Glutamatergic neuron (in vitro differentiated cells): ENCODE measurements at places on chromosomes 11 and 22. TPM values are rescaled to one million over a fixed set of nuclear protein-coding genes. Genes with fewer than 3 reads are reported as not detected.
A peak's percentile ranks its signal among the peaks of the same experiment; 100 is the strongest.

DNA sequence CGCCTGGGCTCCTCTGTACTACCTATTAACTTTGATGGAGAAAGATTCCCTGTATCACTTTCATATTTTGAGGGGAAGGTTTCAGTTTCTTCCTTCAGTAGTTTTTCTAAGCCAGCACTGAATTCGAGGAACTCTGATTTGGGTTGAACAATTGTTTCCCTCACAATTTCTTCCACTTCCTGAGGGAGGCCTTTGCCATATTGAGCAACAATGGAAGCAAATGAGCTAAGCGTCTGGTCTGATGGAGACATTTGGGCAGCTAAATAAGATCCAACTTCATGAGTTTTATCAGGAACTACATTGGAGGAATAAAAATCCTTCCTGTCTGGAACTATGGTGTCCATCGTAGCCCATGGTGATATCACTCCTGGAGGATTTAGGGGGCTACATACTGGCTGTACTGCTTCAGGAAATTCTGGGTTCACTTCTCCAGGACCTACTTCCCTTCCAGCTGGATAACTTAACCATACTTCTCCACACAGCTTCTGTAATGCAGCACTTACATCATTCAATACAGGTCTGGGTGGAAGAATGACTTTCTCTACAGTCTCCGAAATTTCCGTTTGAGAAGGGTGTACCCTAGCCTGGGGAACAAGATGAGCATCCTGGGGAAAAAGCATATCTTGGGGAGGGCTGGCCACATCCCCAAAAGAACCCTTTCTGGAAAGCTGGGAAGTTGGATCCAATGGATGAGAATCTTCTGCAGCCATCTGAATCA lies 38.9 kb upstream of the CCDC89 start:
- H3K27me3 ChIP-seq: no peaks in the 10 kb centered on the region
- DNase-seq: no peak
- no peaks in the 10 kb centered on the region for H3K4me1 ChIP-seq
- no peak overlapping the region for H3K27ac ChIP-seq

Gene SYT13
- total RNA-seq: 7.5 TPM

DNA sequence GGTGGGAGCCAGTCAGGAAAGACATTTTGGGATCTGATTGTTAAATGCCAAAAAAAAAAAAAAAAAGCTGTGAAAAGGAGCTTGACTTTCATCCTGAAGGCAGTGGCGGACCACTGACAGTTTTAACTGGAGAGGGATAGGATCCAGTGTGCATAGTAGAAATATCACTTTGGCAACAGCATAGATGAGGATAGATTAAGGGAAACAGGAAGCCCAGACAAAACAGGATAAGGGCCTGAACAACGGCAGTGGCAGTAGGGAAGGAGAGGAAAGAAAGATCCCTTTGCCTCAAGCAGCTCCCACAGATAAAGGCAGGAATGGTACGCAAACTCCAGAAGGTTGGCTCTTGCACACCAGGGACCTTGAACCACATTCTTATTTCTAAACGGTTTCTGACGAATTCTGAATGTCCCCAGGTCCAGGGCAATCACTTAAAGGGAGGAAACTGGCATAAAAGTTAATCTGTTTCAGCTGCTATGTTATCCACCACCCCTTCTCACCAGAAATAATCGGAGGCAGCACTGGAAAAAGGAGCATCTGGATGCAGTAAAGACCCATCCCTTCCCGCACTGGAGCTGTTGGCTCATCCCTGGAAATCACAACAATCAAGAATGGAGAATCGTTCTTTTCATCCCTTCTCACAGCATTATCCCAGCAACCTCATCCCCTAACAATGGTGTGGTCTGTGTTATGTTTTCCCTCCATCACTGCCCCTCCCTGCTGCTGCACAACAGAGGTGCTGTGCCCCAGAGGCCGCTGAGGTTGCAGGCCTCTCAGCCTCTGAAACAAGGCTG lies 99.1 kb downstream of the GAB2 start:
- peak overlapping the region; percentile 85 for H3K27ac ChIP-seq
- DNase-seq: no peak
- H3K4me3 ChIP-seq: peak overlapping the region; percentile 50
- H3K27me3 ChIP-seq: peaks cover 3% of the 10 kb centered on the region

Gene GGTLC2
- total RNA-seq: not detected

- peak overlapping the region; percentile 90 for H3K4me3 ChIP-seq
- DNase-seq: no peak
- peak overlapping the region; percentile 92 for H3K27ac ChIP-seq
- H3K36me3 ChIP-seq: no peaks in the 10 kb centered on the region
Observed at GRCh38 chr11:78370406-78371172, 47.0 kb downstream of the GAB2 start.

Gene DGCR6
- 11.7 TPM for total RNA-seq

DNA sequence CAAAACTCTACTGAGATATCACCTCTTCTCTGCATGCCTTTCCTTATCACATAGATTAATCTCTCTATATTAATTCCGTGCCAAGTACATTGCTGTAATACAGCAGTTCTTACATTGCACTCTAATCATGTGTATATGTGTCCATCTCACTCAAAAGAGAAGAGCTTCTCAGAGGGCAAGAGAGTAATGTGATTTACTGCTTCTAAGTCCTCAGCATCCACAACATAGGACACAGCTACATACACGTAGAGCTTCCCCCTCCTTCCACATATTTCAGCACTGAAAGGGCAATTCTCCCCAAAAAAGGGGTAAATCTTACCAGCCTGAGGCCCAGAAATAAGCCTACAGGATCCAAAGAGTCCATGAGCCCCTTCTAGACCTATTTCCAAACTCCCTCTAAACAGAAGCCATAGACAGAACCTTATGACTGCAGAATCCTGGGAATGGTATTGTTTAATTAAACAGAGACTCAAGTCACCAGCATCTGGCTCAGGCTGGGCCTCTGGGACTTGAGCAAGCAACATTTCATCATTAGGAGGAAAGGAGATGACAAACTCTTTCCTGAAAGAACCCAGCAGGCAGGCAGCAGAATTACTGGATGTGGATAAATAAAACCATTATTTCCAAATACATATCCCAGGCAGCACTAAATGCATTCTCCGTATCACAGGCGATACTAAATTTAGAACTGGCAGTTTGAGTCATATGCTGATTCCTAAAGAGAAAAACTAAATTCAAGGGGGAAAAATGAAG lies 87.2 kb downstream of the KCNC1 start:
- H3K27ac ChIP-seq: no peak overlapping the region
- no peak for DNase-seq
- no peaks in the 10 kb centered on the region for H3K36me3 ChIP-seq
- H3K27me3 ChIP-seq: peaks cover 2% of the 10 kb centered on the region
- no peak overlapping the region for H3K4me3 ChIP-seq

Gene NPTXR
- 9.2 TPM for total RNA-seq

- H3K4me1 ChIP-seq: peaks cover 44% of the 10 kb centered on the region
- peaks cover 11% of the 10 kb centered on the region for H3K36me3 ChIP-seq
- peak; percentile 52 for DNase-seq
- H3K27me3 ChIP-seq: peaks cover 7% of the 10 kb centered on the region
- peak overlapping the region; percentile 91 for H3K27ac ChIP-seq
- peak overlapping the region; percentile 25 for H3K4me3 ChIP-seq
Observed at GRCh38 chr11:36073411-36074203, 129.7 kb downstream of the LDLRAD3 start.

Gene RASSF10
- total RNA-seq: not detected

- H3K27me3 ChIP-seq: peaks cover 1% of the 10 kb centered on the region
- H3K27ac ChIP-seq: no peak overlapping the region
- no peaks in the 10 kb centered on the region for H3K36me3 ChIP-seq
Observed at GRCh38 chr11:105230586-105230985, 91.0 kb upstream of the CARD18 start.

Gene GDPD4
- total RNA-seq: not detected

DNA sequence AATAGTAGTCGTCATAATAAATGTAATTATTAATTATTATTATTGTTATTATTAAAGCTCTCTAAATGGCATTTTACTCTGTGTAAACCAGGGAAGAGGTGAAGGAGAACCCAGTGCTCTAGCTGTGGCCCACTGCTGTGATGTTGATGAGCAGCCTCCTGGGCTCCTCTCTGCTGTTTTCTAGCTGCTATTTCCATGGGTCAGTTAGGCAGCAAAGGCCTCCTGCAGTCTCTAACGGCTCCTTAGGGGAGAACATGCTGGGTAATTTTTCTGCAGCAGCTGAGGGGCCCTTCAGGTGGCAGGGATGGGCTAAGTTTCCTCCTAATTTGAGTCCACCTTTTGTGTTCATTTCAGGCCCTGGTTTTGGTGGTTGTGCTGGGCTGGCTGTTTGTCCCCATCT lies 24.6 kb downstream of the SLC5A1 start:
- no peaks in the 10 kb centered on the region for H3K27me3 ChIP-seq
- no peaks in the 10 kb centered on the region for H3K4me1 ChIP-seq
- no peak for DNase-seq
- no peak overlapping the region for H3K27ac ChIP-seq
- no peak overlapping the region for H3K4me3 ChIP-seq

Gene SLN
- total RNA-seq: not detected

DNA sequence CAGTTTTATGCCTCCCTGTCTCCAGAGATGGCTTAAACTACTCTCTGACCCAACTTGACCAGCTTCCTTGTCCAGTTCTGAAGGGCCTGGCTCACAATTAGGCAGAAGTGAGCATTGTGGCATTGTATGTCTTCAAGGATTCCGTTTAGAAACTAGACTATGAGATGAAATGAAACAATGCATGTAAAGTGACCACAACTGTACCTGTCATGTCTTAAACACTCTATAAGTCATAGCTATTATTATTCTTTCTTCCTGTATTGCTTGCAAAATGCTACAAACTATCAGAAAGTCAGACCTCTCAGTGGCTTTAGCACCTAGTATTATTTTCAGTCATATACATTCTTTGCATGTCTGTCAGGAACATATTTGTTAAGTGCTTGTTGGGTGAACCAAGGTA lies 127.9 kb upstream of the MTMR2 start:
- peaks cover 8% of the 10 kb centered on the region for H3K4me1 ChIP-seq
- no peak overlapping the region for H3K4me3 ChIP-seq
- no peaks in the 10 kb centered on the region for H3K27me3 ChIP-seq

DNA sequence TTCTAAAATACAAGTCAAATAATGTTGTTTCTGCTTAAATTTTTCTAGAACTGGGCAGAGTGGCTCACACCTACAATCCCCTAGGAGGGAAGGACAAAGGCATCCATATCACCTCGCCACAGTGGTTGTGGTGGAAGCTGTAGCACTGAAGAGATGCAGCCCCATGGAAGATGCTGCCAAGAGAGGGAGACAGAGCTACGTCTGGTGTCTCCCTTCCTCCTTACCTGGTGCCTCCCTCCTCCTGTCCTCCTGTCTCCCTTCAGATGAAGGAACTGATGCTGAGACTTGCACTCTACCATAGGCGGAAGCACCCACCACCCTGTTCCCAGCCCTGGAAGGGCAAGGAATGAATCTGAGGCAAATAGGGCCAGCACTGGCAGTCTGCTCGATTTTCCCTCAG lies 22.3 kb downstream of the MMP27 start:
- no peak for DNase-seq
- H3K27ac ChIP-seq: no peak overlapping the region
- H3K36me3 ChIP-seq: no peaks in the 10 kb centered on the region
- H3K4me1 ChIP-seq: no peaks in the 10 kb centered on the region
- no peak overlapping the region for H3K4me3 ChIP-seq

DNA sequence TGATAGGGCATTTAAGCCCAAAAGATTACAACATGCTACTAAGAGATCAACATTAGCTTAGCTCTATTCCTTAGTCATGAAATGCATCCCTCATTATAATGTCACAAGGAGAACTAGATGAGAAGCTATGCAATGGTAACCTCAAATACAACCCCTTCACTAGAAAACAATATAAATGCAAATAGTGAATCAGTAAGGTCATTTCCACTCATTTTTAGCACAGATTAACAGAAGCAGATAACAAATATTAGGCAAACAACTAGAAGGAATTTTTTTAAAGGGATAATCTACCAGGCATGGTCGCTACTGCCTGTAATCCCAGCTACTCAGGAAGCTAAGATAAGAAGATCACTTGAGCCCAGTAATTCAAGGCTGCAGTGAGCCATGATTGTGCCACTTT lies 28.2 kb downstream of the SIK3 start:
- no peak overlapping the region for H3K4me3 ChIP-seq
- H3K27ac ChIP-seq: no peak overlapping the region
- H3K36me3 ChIP-seq: no peaks in the 10 kb centered on the region
- H3K27me3 ChIP-seq: no peaks in the 10 kb centered on the region
- H3K4me1 ChIP-seq: no peaks in the 10 kb centered on the region
- no peak for DNase-seq

Gene CASP1
- total RNA-seq: not detected

GRCh38 chr11:11978792-11979487 lies 29.5 kb downstream of the DKK3 start:
- H3K4me1 ChIP-seq: peaks cover 38% of the 10 kb centered on the region
- peak; percentile 86 for DNase-seq
- peaks cover 8% of the 10 kb centered on the region for H3K27me3 ChIP-seq
- H3K27ac ChIP-seq: peak overlapping the region; percentile 87
- H3K36me3 ChIP-seq: no peaks in the 10 kb centered on the region

DNA sequence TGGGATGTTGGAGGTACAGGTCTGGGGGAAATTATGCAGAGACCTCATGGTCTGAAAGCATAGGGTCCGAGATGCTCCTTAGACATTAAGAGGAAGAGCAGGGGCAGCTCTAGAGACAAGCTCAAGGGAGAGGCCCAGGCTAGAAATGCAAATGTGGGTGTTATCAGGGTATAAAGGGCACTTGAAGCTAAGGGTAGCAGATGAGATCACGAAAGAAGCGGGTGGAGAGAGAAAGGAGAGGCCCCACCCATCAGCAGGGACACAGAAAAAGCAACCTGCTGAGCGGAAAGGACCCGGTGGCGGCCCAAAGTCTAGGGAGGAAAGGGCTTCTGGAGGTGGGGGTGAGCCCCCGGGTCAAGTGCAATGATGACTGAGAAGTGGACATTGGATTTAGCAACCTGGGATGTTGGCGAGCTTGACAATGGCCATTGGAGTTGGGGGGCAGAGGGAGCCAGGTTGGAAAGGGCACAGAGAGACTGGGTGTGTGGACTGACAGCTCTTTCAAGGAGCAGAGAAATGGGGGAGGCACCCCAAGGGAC lies 8.9 kb downstream of the TMPRSS6 start:
- no peaks in the 10 kb centered on the region for H3K36me3 ChIP-seq
- no peak overlapping the region for H3K27ac ChIP-seq
- no peak overlapping the region for H3K4me3 ChIP-seq
- H3K27me3 ChIP-seq: peaks cover 19% of the 10 kb centered on the region

GRCh38 chr11:75809991-75810390 lies 5.0 kb upstream of the UVRAG start:
- H3K27me3 ChIP-seq: peaks cover 2% of the 10 kb centered on the region
- no peak overlapping the region for H3K27ac ChIP-seq
- no peak overlapping the region for H3K4me3 ChIP-seq
- H3K36me3 ChIP-seq: no peaks in the 10 kb centered on the region
- DNase-seq: no peak
- no peaks in the 10 kb centered on the region for H3K4me1 ChIP-seq

- peaks cover 8% of the 10 kb centered on the region for H3K27me3 ChIP-seq
- no peaks in the 10 kb centered on the region for H3K36me3 ChIP-seq
- peak; percentile 84 for DNase-seq
- H3K4me3 ChIP-seq: peak within 1 kb of the TSS; percentile 78
- peak within 1 kb of the TSS; percentile 62 for H3K27ac ChIP-seq
Observed at GRCh38 chr11:65637794-65638419, at the start of gene SIPA1. TSS of gene SIPA1 (plus strand) at chr11:65638101. CDS start at chr11:65640922, 2,821 bp downstream.

Gene TRPM5
- not detected for total RNA-seq

Gene USP2
- total RNA-seq: 2.6 TPM

Gene CLMP
- 24.2 TPM for total RNA-seq
